ENCODE measurements at places on chromosomes 2 and 18.

DNA sequence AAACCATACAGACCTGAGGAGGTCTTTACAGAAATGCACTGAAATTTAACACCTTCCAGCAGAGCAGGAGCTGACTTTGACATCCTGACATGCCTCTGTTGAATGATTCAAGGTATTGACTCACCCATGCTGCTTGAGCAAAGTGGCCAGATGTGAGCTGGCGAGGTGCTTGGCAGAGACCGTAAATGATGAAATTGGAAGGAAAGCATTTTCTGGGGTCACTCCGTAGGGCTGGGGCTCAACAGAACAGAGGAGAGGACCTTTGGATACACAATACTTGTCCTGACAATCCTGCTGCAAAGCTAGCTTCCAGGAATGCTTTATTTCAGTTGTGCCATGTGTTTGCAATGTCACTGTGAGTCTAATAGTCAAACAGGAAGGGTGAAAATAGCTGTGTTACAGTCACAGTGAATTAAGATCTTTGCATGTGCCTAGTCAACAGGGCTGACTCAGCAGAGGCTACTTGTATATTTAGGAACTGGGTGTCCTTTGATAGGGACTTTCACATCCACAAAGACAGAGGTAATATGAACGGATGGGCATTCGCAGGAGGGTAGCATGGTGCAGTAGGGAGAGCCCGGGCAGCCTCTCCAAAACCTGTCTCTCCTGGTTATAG is 31.6 kb upstream of the NCK2 start:
- no peak for DNase-seq

DNA sequence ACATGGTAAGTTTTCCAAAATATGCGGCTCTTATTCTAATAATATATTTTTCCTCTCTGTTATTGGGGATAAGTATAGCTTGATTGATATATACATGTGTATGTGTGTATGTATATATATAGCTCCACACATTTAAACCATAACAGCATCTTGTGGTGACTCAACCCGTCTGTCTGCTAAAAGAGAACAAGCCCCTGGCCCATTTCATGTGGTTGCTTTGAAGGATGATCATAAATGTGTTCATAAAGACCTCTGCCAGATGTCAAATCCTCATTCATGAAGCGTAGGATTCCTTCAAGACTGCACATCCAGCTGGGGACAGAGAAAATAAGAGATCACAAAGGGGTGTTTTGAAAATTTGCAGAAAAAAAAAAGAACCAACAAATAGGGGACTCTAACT is 79.3 kb downstream of the RHOB start:
- no peak for DNase-seq

DNA sequence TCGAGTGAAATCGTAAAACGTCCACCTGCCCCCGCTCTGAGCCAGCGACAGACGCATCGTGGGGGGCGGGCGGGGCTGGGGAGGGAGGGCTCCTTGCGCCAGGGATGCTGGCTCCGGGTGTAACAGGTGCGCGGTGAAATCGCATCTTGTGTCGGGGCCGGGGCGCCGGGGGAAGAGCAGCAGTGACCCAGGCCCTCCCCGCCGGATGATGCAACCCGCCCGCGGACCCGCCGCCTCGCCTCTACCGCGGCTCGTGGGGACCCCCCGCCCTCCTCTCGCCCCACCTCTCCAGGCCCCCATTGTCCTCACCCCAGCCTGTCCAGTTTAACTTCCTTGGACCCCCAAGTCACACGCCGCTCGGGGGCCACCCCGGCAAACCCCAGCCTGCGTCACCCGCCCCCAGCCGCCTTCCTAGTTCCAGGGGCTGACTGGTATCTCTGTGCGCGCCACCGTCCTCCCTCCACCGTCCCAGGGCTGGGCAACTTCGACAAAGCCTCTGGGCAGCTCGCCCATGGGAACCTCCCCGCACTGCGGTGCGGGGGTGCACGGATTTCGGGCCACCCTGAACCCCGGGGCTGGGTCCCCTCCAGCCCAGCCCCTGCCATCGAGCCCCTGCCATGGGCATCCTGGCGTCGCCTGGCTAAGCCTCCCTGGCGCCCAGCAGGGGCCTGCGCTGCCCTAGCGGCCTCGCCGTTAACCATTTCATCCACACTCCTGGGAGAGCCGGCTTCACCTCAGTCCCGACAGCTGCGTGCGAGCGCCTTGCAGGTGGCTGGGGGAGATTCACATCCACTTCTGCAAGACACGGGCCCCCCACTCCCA is 799 bp upstream of the KIF1A start:
- DNase-seq: peak; percentile 29

GRCh38 chr2:16066261-16067036 is 126.1 kb downstream of the MYCN start:
- no peak for DNase-seq

GRCh38 chr2:108575132-108575966 is 41.1 kb downstream of the LIMS1 start:
- DNase-seq: no peak

- DNase-seq: no peak
These were observed 37.8 kb downstream of the GPR155 start for GRCh38 chr2:174449033-174449432.
